Activated CD8-positive, alpha-beta T cell treated with anti-CD3 and anti-CD28 coated beads for 36 hours (primary cell): ENCODE measurements at places on chromosomes 16 and 17.

DNA sequence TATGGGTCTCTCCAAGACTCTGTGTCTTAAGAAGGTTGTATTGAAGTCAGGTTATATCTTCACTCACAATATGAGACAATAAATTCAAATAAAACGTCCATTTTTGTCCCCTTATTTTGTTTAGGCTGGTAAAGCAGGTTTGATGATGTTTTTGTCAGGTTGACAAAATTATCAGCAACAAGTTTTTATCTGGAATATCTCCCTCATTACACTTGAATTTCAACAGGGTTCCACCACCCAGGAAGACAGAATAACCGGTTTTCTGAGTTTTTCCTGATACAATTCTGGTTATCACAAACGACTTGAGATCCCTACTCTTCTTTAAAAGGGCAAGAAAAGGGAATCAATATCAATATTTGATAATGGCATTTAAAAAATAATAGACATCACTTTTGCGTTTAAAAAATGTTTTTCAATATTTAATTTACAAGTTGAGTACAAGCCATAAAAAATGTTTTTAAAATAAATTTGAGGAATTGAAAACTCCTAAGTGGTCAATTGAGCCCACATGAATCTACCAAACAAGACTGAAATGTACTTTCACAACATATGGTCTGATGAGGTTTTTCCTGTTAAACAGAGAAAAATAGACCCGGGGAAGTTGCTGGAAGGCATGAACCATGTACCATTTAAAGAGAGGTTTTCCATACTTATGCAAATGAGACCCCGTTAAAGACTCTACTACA lies 1.4 kb upstream of the ATP6V0A1 start:
- no peak for DNase-seq
- peaks cover 44% of the 10 kb centered on the region for H3K4me1 ChIP-seq
- peak overlapping the region; percentile 49 for H3K4me3 ChIP-seq

DNA sequence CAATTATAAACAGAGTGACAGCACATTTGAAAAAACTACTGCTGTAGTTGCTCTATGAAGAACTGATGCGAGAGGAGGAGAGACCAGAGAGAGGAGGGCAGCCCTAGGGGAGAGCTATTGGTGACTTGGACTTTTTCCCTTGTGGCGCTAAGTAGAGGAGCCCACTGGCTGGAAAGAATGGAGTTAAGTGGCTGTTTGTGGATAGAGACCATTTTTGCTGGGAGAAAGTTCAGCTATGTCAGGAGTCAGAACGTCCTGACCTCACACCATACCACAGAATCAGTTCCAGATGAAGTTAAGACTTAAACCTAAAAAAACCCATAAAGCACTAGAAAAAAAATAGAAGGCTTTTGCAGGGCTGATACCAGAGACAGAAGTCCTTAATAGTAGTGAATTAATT lies 2.0 kb downstream of the POLR2A start:
- peak overlapping the region; percentile 37 for H3K27ac ChIP-seq
- no peaks in the 10 kb centered on the region for H3K27me3 ChIP-seq
- peaks cover 43% of the 10 kb centered on the region for H3K36me3 ChIP-seq

DNA sequence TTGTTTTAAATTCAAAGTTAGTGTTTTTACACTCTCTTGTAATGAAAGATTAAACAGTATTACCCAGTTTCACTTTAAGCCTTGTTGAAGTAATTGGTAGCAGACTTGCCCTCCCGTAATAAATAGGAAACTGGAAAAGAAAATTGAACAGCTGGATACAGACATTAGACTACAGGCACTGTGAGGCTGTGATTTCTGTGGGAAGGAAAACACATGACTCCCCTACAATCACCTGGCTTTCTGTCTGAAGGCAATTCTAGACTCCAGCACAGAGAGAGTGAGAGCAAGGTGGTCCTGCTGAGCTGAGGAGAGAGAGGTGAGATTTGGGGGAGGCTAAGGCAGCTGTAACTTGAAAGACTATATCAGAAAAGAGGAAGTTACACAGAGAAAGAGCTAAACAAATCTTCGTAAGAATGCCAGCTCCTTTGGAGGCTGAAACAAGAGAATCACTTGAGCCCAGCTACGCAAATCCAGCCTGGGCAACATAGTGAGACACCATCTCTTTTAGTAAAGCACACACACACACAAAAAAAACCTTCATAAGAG lies 57.8 kb upstream of the CDYL2 start:
- H3K36me3 ChIP-seq = peaks cover 5% of the 10 kb centered on the region
- H3K4me1 ChIP-seq = no peaks in the 10 kb centered on the region
- H3K27ac ChIP-seq = no peak overlapping the region
- peaks cover 11% of the 10 kb centered on the region for H3K27me3 ChIP-seq
- no peak for DNase-seq

GRCh38 chr16:9481747-9482730 lies 390.6 kb downstream of the HAPSTR1 start:
- H3K27me3 ChIP-seq = no peaks in the 10 kb centered on the region
- no peak for DNase-seq
- no peak overlapping the region for H3K27ac ChIP-seq
- H3K4me3 ChIP-seq = no peak overlapping the region
- H3K36me3 ChIP-seq = no peaks in the 10 kb centered on the region
- H3K4me1 ChIP-seq = no peaks in the 10 kb centered on the region

DNA sequence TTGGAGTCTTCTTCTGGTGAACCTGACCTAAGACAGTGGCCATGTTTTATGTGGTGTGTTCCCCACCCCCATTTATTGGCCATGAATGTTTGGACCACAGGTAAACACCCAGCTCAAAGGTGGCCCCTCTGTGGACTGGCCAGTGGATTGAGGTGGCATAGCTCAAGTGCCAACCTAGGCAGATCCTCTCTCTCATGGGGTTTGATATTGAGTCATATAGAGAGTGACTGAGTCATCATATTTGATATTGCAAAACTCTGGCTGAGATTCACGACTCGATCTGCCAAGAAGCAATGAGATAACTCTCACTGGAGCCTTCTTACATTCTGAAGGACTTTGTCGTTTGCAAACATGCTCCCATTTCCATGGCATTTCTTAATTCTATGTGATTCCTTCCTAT lies 10.5 kb upstream of the TEKT3 start:
- no peak overlapping the region for H3K4me3 ChIP-seq
- H3K36me3 ChIP-seq = no peaks in the 10 kb centered on the region
- DNase-seq = no peak
- no peaks in the 10 kb centered on the region for H3K4me1 ChIP-seq
- H3K27me3 ChIP-seq = peaks cover 28% of the 10 kb centered on the region

DNA sequence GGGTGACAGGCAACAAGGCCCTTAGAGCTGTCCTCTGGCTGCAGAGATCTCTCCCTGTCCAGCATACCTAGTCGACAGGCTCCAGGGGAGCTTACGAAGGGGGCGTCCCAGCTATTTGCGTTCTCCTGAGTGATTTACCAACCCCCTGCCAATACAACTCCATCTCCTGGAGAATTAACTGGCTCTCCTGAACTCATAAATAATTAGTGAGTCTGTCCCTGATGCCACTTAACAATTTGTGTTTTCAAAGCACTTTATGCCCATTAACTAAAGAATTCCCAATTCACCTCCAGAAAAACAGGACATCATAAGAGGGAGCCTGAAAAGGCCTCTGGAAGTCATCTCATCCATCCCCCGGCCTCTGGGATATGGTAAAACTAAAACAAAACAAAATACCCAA lies 26.7 kb downstream of the SDK2 start:
- H3K36me3 ChIP-seq = no peaks in the 10 kb centered on the region
- DNase-seq = no peak
- H3K4me1 ChIP-seq = peaks cover 8% of the 10 kb centered on the region
- no peak overlapping the region for H3K27ac ChIP-seq

DNA sequence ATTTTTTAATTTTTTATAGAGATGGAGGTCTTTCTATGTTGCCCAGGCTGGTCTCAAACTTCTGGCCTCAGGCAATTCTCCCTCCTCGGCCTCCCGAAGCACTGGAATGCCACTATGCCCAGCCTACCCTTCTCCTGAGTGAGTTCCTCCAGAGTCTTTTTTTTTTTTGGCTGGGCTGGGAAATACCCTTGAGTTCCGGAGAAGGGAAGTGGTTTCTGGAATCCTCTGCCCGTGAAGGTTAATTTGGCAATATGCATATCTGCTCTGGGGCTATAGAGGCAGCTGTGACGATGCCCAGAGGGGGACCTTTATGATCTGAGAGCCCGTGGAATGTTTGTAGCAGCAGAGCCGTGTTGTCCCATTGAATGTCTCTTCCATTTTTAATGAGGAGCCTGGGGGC lies 217.5 kb downstream of the RBFOX1 start:
- no peaks in the 10 kb centered on the region for H3K4me1 ChIP-seq
- no peak overlapping the region for H3K4me3 ChIP-seq
- no peaks in the 10 kb centered on the region for H3K27me3 ChIP-seq
- DNase-seq = no peak
- H3K36me3 ChIP-seq = no peaks in the 10 kb centered on the region

GRCh38 chr17:56023851-56024250 lies 129.4 kb upstream of the ANKFN1 start:
- H3K4me3 ChIP-seq = no peak overlapping the region
- DNase-seq = peak; percentile 47
- H3K27me3 ChIP-seq = no peaks in the 10 kb centered on the region
- peaks cover 36% of the 10 kb centered on the region for H3K4me1 ChIP-seq

- H3K4me3 ChIP-seq = no peak overlapping the region
- DNase-seq = peak; percentile 95
- peaks cover 11% of the 10 kb centered on the region for H3K4me1 ChIP-seq
- H3K27me3 ChIP-seq = peaks cover 3% of the 10 kb centered on the region
- peaks cover 13% of the 10 kb centered on the region for H3K36me3 ChIP-seq
Observed at GRCh38 chr17:40358323-40359038, 6.1 kb downstream of the GJD3 start.

DNA sequence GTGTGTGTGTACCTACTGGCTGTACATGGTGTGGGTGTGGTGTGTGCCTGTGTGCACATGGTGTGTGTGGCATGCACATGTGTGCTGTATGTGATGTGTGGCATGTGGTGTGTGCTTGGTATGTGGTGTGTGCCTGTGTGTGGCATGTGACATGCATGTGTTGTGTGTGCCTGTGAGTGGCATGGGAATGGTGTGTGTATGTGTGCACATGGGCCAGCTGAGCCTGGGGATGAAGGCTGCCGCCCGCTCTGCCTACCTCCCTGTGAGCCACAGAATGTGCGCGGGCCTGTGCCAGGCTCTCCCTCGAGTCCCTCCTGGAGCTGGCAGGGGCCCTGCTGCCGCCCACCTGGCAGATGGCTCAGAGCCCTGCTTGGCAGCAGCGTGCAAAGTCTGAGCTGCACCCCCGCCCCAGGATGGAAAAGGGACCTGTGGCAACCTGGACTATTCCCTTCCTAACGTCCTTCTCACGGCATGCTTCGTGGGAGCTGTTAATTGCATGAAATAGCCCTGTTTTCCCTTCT lies 9.3 kb downstream of the PRSS27 start:
- peaks cover 2% of the 10 kb centered on the region for H3K36me3 ChIP-seq
- no peak for DNase-seq
- peaks cover 5% of the 10 kb centered on the region for H3K4me1 ChIP-seq
- H3K4me3 ChIP-seq = no peak overlapping the region
- no peaks in the 10 kb centered on the region for H3K27me3 ChIP-seq
- H3K27ac ChIP-seq = no peak overlapping the region

GRCh38 chr17:80731323-80731722 lies 186.7 kb downstream of the RPTOR start:
- DNase-seq = no peak
- peaks cover 26% of the 10 kb centered on the region for H3K36me3 ChIP-seq
- H3K27ac ChIP-seq = peak overlapping the region; percentile 91
- peaks cover 32% of the 10 kb centered on the region for H3K4me1 ChIP-seq
- H3K4me3 ChIP-seq = peak overlapping the region; percentile 59
- H3K27me3 ChIP-seq = no peaks in the 10 kb centered on the region

DNA sequence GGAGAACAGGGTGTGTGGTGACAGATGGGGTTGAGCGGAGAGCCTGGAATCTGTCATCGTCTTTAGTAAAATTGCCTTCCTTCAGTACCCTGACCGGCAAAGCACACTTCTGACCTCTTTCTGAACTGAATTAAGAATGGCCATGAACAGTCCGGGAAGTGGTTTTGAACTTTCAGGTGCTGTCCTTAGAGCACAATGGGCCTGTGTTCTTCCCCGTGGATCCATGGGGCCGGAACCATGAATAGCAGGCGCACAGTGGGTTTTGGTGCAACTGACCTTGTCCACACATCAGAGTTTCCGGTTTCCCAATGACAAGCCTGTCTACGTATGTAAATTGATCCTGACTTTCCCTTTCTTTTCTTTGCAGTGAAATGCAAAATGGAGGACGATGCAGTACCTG lies 28.5 kb downstream of the GPRC5B start:
- no peaks in the 10 kb centered on the region for H3K27me3 ChIP-seq
- no peak for DNase-seq
- H3K4me3 ChIP-seq = no peak overlapping the region
- H3K4me1 ChIP-seq = no peaks in the 10 kb centered on the region
- H3K27ac ChIP-seq = no peak overlapping the region
- H3K36me3 ChIP-seq = no peaks in the 10 kb centered on the region

GRCh38 chr16:49620158-49620868 lies 235.6 kb downstream of the ZNF423 start:
- H3K27ac ChIP-seq = no peak overlapping the region
- DNase-seq = no peak
- H3K4me3 ChIP-seq = no peak overlapping the region
- no peaks in the 10 kb centered on the region for H3K4me1 ChIP-seq
- H3K27me3 ChIP-seq = no peaks in the 10 kb centered on the region

- peaks cover 34% of the 10 kb centered on the region for H3K36me3 ChIP-seq
- H3K27ac ChIP-seq = peak overlapping the region; percentile 84
- H3K4me1 ChIP-seq = peaks cover 79% of the 10 kb centered on the region
- peak overlapping the region; percentile 44 for H3K4me3 ChIP-seq
- DNase-seq = peak; percentile 71
Observed at GRCh38 chr17:80870401-80870800, 121.2 kb upstream of the CHMP6 start.

- H3K36me3 ChIP-seq = no peaks in the 10 kb centered on the region
- H3K27me3 ChIP-seq = peaks cover 2% of the 10 kb centered on the region
- H3K4me3 ChIP-seq = no peak overlapping the region
- no peaks in the 10 kb centered on the region for H3K4me1 ChIP-seq
Observed at GRCh38 chr16:17963185-17963836, 373.2 kb downstream of the NPIPA8 start.

GRCh38 chr17:82952019-82952418 lies 112.2 kb upstream of the ZNF750 start:
- peaks cover 48% of the 10 kb centered on the region for H3K36me3 ChIP-seq
- no peaks in the 10 kb centered on the region for H3K4me1 ChIP-seq
- no peaks in the 10 kb centered on the region for H3K27me3 ChIP-seq
- DNase-seq = no peak
- H3K4me3 ChIP-seq = no peak overlapping the region
- H3K27ac ChIP-seq = no peak overlapping the region

- peaks cover 4% of the 10 kb centered on the region for H3K36me3 ChIP-seq
- H3K4me3 ChIP-seq = peak overlapping the region; percentile 71
- DNase-seq = peak; percentile 92
- peak overlapping the region; percentile 93 for H3K27ac ChIP-seq
Observed at GRCh38 chr17:40541060-40541872, 24.0 kb downstream of the CCR7 start.
